ENCODE measurements at places on chromosomes 11 and 22.

- DNase-seq: no peak
Observed at GRCh38 chr11:10580623-10581022, 12.2 kb upstream of the LYVE1 start.

GRCh38 chr22:34781681-34782080 lies 284.3 kb upstream of the ISX start:
- no peak for DNase-seq

DNA sequence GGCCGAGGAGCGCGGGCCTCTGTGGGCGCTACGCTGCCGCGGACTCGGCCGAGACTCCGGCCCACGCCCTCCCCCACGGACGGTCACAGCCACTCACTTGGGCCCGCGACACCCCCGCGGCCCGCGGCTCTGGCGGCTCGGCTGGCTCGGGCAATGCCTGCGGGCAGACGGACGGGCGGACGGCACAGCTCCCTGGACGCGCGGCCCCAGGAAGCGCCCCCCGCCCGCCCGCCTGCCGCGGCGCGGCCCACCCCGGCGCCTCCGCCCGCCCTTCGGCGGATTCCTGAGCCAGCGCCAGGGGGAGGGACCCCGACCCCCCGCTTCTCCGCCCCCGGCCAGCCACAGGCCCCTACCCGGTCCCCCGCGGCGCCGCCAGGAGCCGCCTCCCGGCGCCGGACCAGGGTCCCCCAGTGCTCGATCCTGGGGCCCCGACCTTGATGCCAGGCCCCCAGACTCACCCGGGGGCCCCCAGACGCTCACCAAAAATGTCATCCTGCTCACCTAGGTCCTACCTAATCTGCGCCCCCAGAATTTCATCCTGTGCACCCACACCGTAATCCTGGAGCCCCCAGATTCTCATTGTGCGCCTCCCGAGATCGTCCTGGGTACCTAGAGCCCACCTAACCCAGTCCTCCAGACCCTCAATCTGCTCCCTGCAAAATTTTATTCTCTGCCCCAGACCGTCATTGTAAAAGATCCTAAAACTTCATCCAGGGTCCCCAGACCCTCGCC lies at the start of gene EFEMP2:
Gene EFEMP2, minus strand, starts transcription at position 215 of the 732 bp plus-strand sequence. CDS start 446 bp downstream, outside the sequence.
- DNase-seq: no peak

- DNase-seq: no peak
Observed at GRCh38 chr22:48927591-48927990, 900.1 kb downstream of the BRD1 start.

GRCh38 chr11:112605093-112605666 lies 344.5 kb upstream of the PLET1 start:
- DNase-seq: no peak

DNA sequence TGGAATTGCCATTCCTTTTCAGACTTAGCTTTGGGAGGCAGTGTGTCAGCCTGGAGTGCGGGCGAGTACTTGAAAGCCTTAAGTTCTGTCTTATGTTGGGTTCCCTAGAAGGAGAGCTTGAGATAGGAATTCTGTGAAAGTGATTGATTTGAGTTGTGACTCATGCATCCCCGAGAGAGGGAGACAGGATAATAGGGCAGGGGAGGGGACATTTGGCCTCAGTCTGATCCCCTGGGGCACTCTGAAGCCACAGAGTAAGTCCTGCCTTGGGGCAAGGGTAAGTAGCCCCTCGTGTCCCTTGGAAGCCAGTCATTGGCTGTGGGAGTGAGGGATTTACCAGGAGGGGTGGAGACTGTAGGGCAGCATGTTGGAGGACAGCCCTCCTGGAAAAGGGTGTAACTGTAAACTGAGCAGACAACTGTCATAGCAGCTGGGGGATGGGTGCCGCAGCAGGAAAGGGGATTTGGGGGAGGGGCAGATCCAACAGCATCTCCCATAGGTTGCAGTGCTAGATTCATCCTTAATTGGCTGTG lies 44.0 kb downstream of the KIAA1671 start:
- DNase-seq: no peak

DNA sequence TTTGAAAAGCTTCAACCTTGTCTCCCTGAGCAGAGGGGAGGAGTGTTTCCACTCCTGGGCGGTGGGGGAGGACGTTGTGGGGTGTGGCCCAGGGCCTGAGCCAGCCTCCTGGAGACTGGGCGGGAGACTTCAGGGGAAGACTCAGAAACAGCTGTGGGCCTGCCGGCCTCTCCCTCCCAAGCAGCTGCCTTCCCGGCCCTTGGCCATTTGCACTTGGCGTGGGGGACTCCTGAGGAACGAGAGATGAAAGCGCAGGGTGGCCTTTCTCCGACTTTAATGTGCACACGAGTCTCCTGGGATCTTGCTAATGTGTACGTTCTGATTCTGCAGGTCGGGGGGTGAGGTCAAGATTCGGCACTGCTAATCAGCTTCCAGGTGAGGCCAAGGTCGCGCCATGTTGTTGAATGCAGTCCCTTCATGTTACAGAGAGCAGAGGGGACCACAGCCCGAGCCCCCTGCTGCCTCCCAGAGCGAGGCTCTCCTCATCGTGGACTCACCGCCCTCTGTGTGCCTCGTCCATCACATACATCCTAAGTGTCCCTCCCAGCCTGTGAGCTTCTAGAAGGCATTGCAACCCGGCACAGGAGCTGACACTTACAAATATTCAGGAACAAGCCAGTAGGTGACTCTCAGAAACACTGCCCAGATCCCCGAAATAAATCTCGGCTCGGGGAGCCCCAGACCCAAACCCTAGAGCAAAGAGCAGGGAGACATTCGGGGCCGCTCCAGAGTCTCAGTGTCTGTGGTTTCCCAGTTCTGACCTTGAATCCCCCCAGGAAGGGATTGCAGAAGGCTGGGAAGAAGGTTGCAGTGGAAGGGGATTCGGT lies 7.7 kb downstream of the LIF start:
- DNase-seq: no peak

GRCh38 chr11:59216641-59217564 lies 4.2 kb upstream of the MPEG1 start:
- DNase-seq: peak; percentile 92

- DNase-seq: no peak
Observed at GRCh38 chr11:91394727-91395414, 829.7 kb upstream of the FAT3 start.

DNA sequence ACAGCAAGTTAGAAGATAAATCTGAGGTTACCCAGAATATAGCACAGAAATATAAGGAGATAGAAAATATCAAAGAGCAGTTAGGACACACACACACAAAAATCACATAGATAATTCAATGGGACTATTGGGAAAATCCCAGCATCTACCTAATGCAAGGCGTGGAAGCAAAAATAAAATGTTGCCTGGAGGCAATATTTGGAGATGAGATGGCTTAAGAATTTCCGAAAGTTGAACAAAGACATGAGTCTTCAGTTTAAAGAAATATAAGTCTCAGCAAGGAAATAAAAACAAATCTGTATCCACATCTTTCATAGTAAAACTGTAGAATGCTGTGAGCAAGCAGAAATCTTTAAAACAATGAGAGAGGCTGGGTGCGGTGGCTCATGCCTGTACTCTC lies 29.5 kb upstream of the ACR start:
- DNase-seq: no peak
